ENCODE measurements at places on chromosomes 16 and 17. TPM values are rescaled to one million over a fixed set of nuclear protein-coding genes. Genes with fewer than 3 reads are reported as not detected.

The GPR139 gene
- not detected for total RNA-seq

The CACNG4 gene
- not detected for total RNA-seq

The EVPLL gene
- total RNA-seq: not detected

The MYO15A gene
- total RNA-seq: 3.1 TPM

The RAP1GAP2 gene
- total RNA-seq: 0.31 TPM

The GRAP gene
- 1.3 TPM for total RNA-seq

The TBC1D28 gene
- total RNA-seq: not detected

The STH gene
- not detected for total RNA-seq

The TRIM16 gene
- total RNA-seq: 27.2 TPM

The HAS3 gene
- total RNA-seq: 0.05 TPM

The RSAD1 gene
- total RNA-seq: 16.9 TPM

The CLEC3A gene
- not detected for total RNA-seq

The FASN gene
- 100 TPM for total RNA-seq

The DNAH9 gene
- total RNA-seq: not detected

The CCDC200 gene
- not detected for total RNA-seq

The CHST5 gene
- not detected for total RNA-seq

The HOXB6 gene
- total RNA-seq: not detected

The TNK1 gene
- total RNA-seq: 0.05 TPM

The DNAAF8 gene
- total RNA-seq: 2.1 TPM

The LGALS9B gene
- total RNA-seq: not detected

The KRT20 gene
- total RNA-seq: not detected

The ELAC2 gene
- total RNA-seq: 60.8 TPM

The PLD6 gene
- total RNA-seq: 0.68 TPM

The TP53TG3F gene
- total RNA-seq: not detected

The CNGB1 gene
- total RNA-seq: not detected

The FXR2 gene
- total RNA-seq: 20.4 TPM

The CRISPLD2 gene
- total RNA-seq: 10.7 TPM

The TBC1D3E gene
- total RNA-seq: not detected

The APOH gene
- total RNA-seq: not detected

The ZNF19 gene
- 3.3 TPM for total RNA-seq

The OGFOD1 gene
- 34.9 TPM for total RNA-seq

The TEX19 gene
- total RNA-seq: not detected

The TMEM238L gene
- not detected for total RNA-seq

The KRT31 gene
- total RNA-seq: not detected

The EZH1 gene
- total RNA-seq: 13.1 TPM

The KCNH6 gene
- total RNA-seq: not detected

The KRT39 gene
- not detected for total RNA-seq

The OR1D5 gene
- not detected for total RNA-seq

The KRTAP9-2 gene
- total RNA-seq: not detected

The SLC4A1 gene
- not detected for total RNA-seq

The ACOX1 gene
- total RNA-seq: 47.4 TPM

The NT5M gene
- total RNA-seq: 0.62 TPM

The MYH2 gene
- not detected for total RNA-seq

The PRKCA gene
- total RNA-seq: 27.4 TPM

The GPR179 gene
- not detected for total RNA-seq

The MYH8 gene
- total RNA-seq: not detected

The MYH11 gene
- 0.37 TPM for total RNA-seq

The MPP2 gene
- 7.6 TPM for total RNA-seq

The KRT12 gene
- total RNA-seq: not detected

The MT1H gene
- total RNA-seq: not detected

The RAB37 gene
- total RNA-seq: 0.06 TPM
